ENCODE measurements at places on chromosomes 1 and 21. TPM values are rescaled to one million over a fixed set of nuclear protein-coding genes. Genes with fewer than 3 reads are reported as not detected.

GRCh38 chr1:175755516-175756070 lies 12.2 kb upstream of the TNR start:
- no peak for DNase-seq
- H3K4me1 ChIP-seq, result no peaks in the 10 kb centered on the region
- peaks cover 80% of the 10 kb centered on the region for H3K27me3 ChIP-seq
- H3K36me3 ChIP-seq, result no peaks in the 10 kb centered on the region
- no peak overlapping the region for H3K4me3 ChIP-seq

DNA sequence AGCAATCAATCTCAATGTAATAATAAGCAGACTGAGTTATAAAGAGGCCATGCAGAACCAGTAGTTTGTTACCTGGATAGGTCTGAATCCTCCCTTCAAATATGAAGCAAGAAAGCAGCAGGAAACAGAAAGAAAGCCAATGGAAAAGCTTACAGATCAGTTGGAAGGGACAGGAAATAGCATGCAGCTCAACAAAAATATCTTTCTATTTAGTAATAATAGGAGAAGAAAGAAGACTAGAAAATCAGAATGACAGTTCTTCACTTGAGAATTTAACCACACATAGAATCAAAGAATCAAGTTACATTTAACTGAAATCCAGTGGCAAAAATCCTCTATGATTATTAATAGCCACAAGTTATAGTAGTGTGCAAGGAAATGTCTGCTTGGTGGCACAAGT lies 194.4 kb downstream of the EIF4G3 start:
- no peaks in the 10 kb centered on the region for H3K27me3 ChIP-seq
- H3K4me3 ChIP-seq, result no peak overlapping the region
- H3K4me1 ChIP-seq, result peaks cover 8% of the 10 kb centered on the region
- peak overlapping the region; percentile 60 for H3K27ac ChIP-seq
- H3K36me3 ChIP-seq, result peaks cover 5% of the 10 kb centered on the region

The GBP3 gene
- 6.4 TPM for total RNA-seq

DNA sequence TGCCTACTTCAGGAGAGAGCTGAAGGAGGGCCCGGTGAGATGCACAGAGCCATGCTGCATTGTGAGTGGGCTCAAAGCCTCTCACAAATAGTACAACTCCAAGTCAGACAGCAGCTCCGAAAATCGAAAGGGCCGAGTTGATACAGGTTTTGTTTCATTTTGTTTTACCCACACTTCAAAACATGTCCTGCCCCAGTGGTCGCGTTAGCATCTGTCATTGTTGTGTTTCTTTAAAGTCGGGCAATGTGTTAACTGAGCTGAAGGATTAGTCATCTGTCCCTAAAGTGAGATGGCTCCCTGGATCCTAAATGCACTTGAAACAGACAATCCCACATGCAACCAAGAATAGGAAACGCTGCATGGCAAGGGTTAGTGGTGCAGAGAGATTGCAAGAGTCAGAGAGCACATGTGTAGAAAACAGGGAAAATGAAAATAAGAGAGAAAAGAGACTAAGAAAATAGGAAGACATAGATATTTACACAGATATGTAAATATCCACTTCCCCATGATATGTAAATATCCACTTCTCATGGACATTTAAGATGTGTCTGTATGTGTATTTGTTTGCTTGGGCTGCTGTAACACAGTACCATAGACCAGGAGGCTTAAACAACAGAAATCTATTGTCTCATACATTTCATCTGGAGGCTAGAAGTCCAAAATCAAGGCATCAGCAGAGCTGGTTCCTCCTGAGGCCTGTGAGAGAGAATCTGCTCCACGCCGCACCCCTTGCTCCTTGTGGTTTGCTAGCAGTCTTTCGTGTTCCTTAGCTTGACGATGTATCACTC lies 131.4 kb upstream of the RAB4A start:
- no peaks in the 10 kb centered on the region for H3K27me3 ChIP-seq
- no peaks in the 10 kb centered on the region for H3K36me3 ChIP-seq
- no peak for DNase-seq
- no peak overlapping the region for H3K4me3 ChIP-seq
- peaks cover 16% of the 10 kb centered on the region for H3K4me1 ChIP-seq

DNA sequence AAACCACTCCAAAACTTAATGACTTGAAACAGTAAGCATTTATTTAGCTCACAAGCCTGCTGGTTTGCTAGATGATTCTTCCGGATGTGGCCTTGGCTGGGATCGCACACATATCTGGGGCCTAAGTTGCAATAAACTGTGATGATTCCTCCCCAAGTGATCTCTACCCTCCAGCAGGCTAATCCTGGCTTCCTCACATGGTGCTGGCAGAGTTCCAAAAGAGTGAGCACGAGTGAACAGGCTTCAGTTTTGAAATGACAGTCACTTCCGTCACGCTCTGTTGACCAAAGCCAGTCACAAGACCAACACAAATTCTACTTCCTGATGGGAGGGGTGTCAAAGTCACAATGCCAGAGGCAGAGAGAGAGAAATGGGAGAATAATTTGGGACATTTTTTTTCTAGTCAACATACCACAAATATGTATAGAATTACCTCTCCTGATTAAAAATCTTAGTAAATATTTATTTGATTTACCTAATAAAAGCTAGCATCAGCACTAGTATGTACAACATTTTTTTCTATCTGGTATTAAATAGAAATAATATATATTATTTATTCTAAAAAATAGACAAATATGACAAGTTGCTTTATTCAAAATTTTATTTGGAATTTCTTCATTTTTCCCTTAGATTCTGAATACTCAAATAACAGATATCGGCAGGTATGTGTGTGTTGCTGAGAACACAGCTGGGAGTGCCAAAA lies 292.7 kb downstream of the TPR start:
- H3K27ac ChIP-seq, result peak overlapping the region; percentile 53
- peaks cover 3% of the 10 kb centered on the region for H3K4me1 ChIP-seq
- H3K36me3 ChIP-seq, result peaks cover 16% of the 10 kb centered on the region
- DNase-seq, result no peak

The SPRR2A gene
- not detected for total RNA-seq

The COL9A2 gene
- total RNA-seq, result 49.9 TPM

- no peaks in the 10 kb centered on the region for H3K27me3 ChIP-seq
- H3K4me1 ChIP-seq, result peaks cover 40% of the 10 kb centered on the region
- DNase-seq, result no peak
- peak overlapping the region; percentile 90 for H3K4me3 ChIP-seq
- peaks cover 5% of the 10 kb centered on the region for H3K36me3 ChIP-seq
- H3K27ac ChIP-seq, result peak overlapping the region; percentile 96
Observed at GRCh38 chr1:101026430-101026788, 825 bp upstream of the DPH5 start.

GRCh38 chr21:45830221-45830640 lies 151.3 kb upstream of the COL6A1 start:
- H3K4me3 ChIP-seq, result no peak overlapping the region
- DNase-seq, result no peak
- peaks cover 4% of the 10 kb centered on the region for H3K27me3 ChIP-seq
- H3K27ac ChIP-seq, result no peak overlapping the region

- no peak for DNase-seq
- H3K36me3 ChIP-seq, result peaks cover 7% of the 10 kb centered on the region
- no peak overlapping the region for H3K4me3 ChIP-seq
- H3K4me1 ChIP-seq, result no peaks in the 10 kb centered on the region
- peaks cover 2% of the 10 kb centered on the region for H3K27me3 ChIP-seq
Observed at GRCh38 chr1:206066479-206067171, 13.7 kb downstream of the RHEX start.

- DNase-seq, result no peak
- peaks cover 6% of the 10 kb centered on the region for H3K27me3 ChIP-seq
- H3K27ac ChIP-seq, result peak overlapping the region; percentile 66
Observed at GRCh38 chr1:230068621-230068873, 1.5 kb downstream of the GALNT2 start.

- no peak for DNase-seq
- H3K27me3 ChIP-seq, result no peaks in the 10 kb centered on the region
- peaks cover 11% of the 10 kb centered on the region for H3K36me3 ChIP-seq
- no peak overlapping the region for H3K4me3 ChIP-seq
Observed at GRCh38 chr1:99751877-99752504, 14.4 kb downstream of the FRRS1 start.
